Right hindlimb (tissue), 1 donor: ENCODE measurements at places on chromosomes 5 and 9.
A peak's percentile ranks its signal among the peaks of the same experiment; 100 is the strongest.

DNA sequence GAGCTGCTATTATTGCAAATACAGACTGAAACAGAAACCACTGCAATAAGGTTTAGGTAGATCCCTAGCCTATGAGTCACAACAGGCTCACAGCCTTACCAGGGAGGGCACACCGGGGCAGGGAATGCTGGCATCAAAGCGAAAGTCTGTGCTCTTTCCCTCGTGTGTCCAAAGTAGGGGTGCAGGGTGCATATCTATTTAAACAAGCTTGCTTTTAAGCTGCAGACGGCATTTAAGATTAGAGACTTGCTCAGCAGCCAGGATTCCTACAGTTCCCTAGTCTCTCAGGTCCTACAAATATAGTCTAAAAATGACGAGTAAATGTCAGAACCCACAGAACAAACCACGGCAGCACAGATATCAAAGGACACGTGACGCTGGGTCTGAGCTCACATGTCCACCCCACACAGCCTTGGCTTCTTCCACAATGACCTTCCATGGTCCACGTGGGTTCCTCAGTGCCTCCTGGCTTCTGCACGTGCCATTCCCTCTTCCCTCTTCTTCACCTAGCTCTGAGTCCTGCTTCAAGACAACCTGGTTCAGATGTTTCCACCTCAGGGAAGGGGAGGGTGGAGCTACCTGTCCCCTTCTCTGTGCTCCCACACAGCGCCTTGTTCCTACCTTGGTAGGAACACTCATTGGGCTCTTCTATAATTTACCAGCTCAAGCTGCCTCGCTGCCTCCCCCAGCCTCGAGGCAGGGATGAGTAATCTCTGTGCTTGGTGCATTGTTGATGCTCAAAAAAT, 193.2 kb downstream of the MAPKAP1 start:
- DNase-seq = no peak

GRCh38 chr5:85841653-85842052, 776.1 kb upstream of the COX7C start:
- no peak for DNase-seq

DNA sequence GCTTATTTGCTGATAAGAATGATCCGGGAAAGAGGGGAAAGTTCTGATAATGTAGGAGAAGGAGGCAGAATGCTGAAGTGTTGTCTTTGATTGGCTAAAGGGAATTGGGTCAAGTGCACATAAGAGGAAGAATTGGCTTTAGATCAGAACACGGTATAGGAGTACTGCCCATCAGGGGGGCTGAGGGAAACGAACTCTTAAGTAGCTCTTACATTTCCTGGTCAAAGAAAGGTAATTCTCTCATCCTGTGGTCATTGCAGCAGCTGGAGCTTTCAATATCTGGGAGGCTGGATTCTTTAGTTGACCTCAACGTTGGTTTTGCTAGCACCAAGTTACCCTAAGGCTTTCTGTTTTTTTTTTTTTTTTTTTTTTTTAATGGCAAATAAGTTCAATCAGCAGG, 178.7 kb upstream of the NR3C1 start:
- DNase-seq = no peak

DNA sequence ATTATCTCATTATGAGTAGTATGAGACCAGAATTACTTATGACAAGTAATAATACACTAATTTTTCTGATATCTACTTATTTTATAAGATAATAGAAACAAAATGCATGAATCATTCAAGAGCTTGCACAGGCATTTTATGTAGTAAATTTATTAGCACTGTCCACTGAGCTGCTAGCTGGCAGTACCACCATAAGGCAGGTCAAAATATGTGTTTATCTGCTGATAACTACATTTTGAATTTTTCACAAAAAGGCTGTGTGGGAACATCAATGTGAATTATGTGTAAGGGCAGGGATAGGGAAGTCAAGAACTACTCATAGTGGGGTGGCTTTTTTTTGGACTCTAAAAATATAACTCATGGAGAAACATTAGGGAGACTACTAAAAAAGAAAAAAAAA, 249.6 kb downstream of the PAPPA start:
- DNase-seq = no peak

- DNase-seq = no peak
Observed at GRCh38 chr9:16898464-16898863, 28.0 kb upstream of the BNC2 start.

- no peak for DNase-seq
Observed at GRCh38 chr9:21015129-21015815, 16.2 kb downstream of the HACD4 start.

GRCh38 chr5:170632985-170633234, 129.1 kb downstream of the KCNIP1 start:
- DNase-seq = peak; percentile 90

DNA sequence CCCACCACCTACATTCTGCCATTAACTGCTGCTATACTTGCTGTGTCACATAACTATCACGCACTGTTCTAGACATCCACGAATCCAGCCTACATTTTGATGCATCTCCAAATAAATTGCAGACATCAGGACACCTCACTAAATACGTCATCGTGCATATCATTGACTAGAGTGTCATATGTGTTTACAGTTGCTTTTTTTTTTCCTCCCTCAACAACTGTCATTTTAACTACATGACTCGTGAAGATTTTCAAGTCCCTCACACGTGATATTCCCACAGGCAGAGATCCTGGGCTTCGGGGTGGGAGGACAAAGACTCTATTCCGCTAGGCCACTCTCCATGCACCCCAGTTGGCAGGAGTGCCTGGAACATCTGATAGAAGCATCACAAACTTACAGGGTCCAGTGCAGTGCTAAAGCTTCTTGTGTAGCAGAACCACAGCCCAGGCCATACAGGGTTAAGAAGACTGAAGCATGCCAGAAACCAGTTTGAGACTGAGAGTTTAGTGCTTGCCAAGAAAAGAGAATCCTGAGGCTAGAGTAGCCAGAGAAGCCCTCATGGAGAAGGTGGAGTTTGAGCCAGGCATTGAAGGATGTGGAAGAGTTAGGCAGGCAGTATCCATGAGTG, 1.1 kb downstream of the PCYOX1L start:
- DNase-seq = no peak

DNA sequence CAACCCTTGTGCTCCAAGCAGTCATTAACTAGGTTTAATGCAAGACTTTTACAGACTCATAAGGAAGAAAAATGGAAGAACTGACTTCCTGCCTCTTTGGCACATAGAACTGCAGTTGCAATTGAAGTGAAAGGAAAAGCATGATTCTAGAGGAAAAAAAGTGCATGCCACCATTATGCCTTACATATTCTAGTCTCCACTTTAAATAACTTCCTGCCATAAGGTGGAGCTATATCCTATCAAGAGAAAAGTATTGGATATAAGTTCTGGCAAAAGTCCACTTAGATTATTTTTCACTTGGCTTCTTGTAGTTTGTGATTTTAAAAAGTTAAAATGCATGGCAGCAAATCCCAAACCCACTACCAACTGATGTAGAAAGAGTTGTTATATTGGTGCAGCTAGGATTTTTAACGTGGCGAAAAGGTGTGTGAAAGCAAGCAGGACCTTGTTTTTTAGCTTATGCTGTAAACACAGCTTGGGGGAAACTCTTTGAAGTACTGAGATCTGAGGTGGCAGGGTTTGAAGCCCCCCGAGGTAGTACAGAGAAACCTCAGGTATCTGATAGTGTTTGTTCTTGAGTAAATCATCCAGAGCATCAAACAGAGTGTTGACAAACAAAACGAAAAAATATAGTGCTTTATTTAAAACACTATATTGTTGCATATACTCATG, 117.9 kb downstream of the ANXA1 start:
- DNase-seq = no peak

GRCh38 chr5:142109331-142110045, 909 bp downstream of the NDFIP1 start:
- DNase-seq = peak; percentile 49
